ENCODE measurements at places on chromosomes 5 and 9.

GRCh38 chr5:153829510-153830065 lies 209.1 kb downstream of the FAM114A2 start:
- no peak for DNase-seq

DNA sequence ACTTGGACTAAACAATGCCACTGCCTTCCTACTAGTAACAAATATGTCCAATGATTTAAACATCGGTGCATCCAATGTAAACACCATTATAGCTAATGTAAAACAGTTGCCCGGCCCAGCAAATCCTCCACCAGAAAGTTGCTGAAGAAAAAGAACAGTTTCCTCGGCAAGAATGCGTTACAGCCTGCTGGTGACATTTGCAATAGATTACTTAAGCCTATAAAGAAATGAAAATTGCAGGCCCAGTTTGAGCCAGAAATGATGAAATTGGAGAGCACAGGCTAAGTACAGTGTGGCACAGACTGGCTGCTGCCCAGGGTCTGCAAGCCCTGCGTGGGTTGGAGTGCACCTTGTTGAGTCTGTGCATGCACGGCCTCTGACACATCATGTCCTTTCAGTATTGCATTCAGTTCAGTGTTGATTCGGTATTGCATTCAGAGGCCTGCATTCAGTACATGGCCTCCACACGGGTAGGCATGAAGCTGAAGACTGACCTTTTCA lies 406.0 kb upstream of the KLF4 start:
- DNase-seq: no peak

GRCh38 chr9:84832453-84832852 lies 162.9 kb downstream of the NTRK2 start:
- DNase-seq: no peak

- DNase-seq: no peak
Observed at GRCh38 chr9:4970970-4971641, 14.0 kb upstream of the JAK2 start.

DNA sequence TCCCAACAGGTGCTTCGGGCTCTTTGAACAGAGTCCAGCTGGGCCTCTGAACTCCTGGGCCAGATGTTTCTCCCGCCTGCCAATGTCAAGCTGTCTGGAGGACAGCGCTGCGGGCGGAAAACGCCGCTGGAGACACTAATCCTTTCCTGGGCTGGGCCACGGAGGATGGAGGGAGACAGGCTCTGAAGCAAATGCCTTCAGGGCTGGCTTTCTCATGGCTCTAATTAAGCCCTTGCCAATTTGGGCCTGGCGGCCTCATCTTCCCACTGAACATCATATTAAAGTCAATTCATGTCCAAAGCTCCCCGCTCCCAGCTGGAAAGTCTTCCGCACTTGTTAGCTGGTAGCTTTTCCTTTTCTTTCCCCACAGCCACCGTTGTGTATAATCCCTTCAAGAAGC lies 72.7 kb downstream of the NTNG2 start:
- DNase-seq: no peak

- DNase-seq: no peak
Observed at GRCh38 chr5:123367739-123368138, 55.5 kb downstream of the CEP120 start.

- DNase-seq: no peak
Observed at GRCh38 chr5:153237671-153238332, 252.7 kb upstream of the GRIA1 start.

DNA sequence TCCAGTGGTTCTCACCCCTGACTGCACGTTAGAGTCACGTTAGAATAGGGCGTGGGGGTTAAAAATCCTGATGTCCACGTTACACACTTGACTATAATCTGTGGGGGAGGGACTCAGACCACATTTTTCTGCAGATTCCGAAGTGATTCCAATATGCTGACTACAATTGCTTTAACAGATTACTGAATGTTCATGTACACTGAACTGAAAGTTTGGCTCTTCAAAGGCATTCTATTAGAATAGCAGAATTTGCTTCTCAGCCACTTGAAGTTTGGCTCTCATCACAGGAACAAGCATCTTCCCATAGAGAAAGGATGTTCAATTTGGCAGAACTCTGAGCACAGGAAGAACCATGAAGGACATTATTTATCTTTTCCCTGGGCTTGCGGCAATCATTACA lies 84.5 kb downstream of the HAPLN1 start:
- DNase-seq: no peak
